ENCODE measurements at places on chromosomes 11 and 22.

GRCh38 chr22:27686534-27686933 lies 115.0 kb downstream of the MN1 start:
- peak; percentile 11 for DNase-seq

DNA sequence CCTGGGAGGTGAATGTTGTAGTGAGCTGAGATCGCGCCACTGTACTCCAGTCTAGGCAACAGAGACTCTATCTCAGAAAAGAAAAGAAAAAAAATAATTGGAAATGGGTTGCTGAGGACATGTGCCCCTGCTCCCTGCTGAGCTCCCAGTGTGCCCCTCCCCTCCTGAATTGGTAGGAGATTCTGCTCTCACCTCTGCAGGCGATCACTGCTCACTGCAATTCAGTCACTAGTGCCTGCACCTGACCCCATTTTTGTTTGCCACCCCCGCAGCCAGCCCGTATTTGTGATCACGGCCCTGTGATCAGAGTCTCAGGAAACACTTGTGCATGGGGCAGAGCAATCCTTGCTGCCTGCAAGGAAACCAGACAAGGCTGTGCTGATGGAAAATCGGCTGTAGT lies 16.3 kb upstream of the SEC14L3 start:
- DNase-seq: no peak

- no peak for DNase-seq
Observed at GRCh38 chr11:1438967-1439330, 47.6 kb downstream of the MOB2 start.

- no peak for DNase-seq
Observed at GRCh38 chr22:42929838-42930155, 72.7 kb upstream of the ARFGAP3 start.

Data from NCI-H69 (cell line).